ENCODE measurements at places on chromosomes 7 and 10. TPM values are rescaled to one million over a fixed set of nuclear protein-coding genes. Genes with fewer than 3 reads are reported as not detected.

The MSMB gene
- polyA plus RNA-seq, result not detected

The PTF1A gene
- polyA plus RNA-seq, result not detected

The LDB1 gene
- 24.8 TPM for polyA plus RNA-seq

The SPOCK2 gene
- 65.5 TPM for polyA plus RNA-seq

The C10orf143 gene
- 21.1 TPM for polyA plus RNA-seq

The GIMAP6 gene
- 4.6 TPM for polyA plus RNA-seq
